ENCODE measurements at places on chromosomes 6 and 20.
A peak's percentile ranks its signal among the peaks of the same experiment; 100 is the strongest.

- DNase-seq: no peak
These were observed 62.9 kb upstream of the PIM1 start for GRCh38 chr6:37106982-37107491.

DNA sequence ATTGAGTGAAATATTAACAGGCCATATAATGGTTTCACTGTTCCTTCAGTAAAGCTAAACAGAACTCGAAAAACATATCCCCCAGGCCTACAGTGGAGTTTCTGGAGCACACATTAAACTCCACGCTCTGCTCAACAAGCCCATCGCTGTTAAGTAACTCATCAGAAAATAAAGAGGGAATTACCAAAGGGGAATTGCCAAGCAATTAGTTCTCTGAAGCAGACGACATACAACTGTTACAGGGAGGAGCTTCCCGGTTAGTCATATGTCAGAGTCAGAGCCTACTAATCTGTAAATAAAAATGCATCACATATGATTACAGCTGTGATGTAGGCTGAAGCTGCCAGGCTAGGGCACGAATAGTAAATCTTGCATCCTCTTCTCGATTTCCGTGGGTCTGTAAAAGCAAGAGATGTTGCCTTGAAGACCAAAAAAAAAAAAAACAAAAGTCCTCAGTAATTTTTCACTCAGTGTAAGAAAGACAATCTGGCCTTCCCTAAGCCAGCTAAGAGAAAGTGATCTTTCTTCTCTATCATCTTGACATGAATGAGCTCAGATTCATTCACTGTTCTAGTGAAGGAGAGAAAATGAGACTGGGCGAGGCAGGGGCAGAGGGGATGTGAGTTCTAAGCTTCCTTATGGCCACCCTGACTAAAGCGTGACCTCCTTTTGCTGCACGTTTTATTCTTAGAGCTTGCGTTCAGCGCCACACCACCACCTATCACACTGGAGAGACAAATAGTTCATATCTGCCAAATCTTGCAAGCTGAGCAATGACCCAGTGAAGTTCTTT, 13.8 kb downstream of the ATXN1 start:
- peak; percentile 46 for DNase-seq

DNA sequence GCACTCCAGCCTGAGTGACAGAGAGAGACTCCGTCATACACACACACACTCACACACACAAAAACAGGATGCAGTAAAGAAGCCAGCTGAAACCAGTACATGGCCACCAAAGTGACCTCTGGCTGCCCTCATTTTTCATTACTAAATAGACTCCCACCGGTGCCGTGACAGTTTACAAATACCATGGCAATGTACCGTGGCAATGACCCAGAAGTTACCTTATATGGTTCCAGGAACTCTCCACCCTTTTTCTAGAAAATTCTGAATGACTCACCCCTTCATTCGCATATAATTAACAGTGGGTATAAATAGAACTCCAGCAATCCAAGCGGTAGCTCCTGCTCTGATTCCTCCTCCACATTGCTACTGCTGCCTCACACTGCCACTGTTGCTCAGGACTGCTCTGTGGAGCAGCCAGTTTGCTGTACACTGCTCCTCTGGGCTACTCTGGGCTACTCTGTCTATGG, 57.7 kb downstream of the SNX5 start:
- DNase-seq: peak; percentile 81

DNA sequence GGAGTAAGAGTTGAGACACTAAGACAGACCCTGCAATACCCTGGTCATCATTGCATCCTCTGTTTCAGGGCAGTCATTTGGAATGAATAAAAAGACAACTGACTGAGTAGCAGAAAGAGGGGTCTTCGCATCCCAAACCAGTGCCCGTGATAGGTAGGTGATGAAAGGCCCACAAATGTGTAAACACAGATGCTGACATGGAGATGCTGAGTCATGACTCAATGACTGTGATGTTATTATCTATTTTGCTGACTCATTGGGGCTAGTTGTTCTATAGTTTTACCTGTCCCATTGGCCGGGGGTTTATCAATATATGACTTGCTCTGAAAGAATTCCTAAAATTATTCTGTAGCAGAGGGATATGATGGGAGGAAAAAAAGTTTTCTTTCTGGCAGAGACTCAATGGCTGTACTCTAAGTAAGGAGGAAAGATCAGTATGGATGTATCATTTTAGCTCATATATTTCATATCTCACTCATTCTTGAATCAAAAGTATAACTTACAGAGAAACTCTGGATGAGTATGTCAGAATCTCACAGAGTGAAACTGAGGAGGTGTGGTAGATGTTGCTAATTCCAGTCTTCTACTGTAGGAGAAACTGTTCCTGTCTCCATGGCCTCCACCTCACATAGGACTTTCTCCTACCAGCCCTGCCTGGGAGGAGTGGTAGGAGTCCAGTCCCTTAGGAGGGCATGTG, 119.9 kb upstream of the PREP start:
- no peak for DNase-seq

- no peak for DNase-seq
These were observed 56.3 kb downstream of the EZR start for GRCh38 chr6:158762787-158763433.

GRCh38 chr6:100461278-100461916, 3.3 kb downstream of the SIM1 start:
- DNase-seq: peak; percentile 83

- peak; percentile 96 for DNase-seq
These were observed at the start of gene RAD21L1 for GRCh38 chr20:1225783-1226654. TSS of gene RAD21L1 (plus strand) at chr20:1226044. CDS start at chr20:1228454, 2,410 bp downstream.

GRCh38 chr20:47576516-47577033, 74.9 kb downstream of the NCOA3 start:
- peak; percentile 78 for DNase-seq

- peak; percentile 82 for DNase-seq
These were observed 81.1 kb downstream of the RIMS1 start for GRCh38 chr6:71967436-71967835.

DNA sequence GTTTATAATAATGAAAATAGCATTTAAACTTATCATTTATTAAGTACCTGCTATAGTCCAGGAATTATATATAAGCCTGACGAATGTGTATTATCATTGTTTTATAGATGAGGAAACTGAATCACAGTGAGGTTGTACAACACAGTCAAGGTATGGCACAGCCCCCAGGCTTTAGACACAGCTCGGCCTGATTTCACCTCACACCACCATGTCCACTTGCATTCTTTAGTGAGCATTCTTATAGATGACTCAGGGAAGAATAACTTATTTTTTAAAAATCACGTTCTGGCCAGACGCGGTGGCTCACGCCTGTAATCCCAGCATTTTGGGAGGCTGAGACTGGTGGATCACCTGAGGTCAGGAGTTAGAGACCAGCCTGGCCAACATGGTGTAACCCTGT, 289.0 kb downstream of the SYNE1 start:
- DNase-seq: no peak

- DNase-seq: peak; percentile 36
These were observed 4.3 kb downstream of the SCUBE3 start for GRCh38 chr6:35218021-35218420.

DNA sequence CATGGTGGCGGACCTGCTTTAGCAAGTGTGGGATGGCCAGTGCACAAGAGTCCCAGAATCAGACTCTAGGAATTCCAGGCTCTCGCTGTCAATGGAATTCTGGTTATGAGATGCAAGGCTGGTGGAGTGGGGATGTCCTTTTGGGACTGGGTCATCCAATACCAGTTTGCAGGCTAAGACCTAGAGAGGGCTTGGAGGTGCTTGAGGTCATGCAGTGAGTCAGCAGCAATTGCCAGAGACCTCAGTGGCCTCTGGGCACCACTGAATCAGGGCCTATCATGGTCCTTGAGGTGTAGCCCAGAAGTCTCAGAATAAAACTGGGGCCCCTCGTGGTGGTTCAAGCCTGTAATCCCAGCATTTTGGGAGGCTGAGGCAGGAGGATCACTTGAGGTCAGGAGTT, 1.4 kb upstream of the SCRT2 start:
- DNase-seq: no peak

DNA sequence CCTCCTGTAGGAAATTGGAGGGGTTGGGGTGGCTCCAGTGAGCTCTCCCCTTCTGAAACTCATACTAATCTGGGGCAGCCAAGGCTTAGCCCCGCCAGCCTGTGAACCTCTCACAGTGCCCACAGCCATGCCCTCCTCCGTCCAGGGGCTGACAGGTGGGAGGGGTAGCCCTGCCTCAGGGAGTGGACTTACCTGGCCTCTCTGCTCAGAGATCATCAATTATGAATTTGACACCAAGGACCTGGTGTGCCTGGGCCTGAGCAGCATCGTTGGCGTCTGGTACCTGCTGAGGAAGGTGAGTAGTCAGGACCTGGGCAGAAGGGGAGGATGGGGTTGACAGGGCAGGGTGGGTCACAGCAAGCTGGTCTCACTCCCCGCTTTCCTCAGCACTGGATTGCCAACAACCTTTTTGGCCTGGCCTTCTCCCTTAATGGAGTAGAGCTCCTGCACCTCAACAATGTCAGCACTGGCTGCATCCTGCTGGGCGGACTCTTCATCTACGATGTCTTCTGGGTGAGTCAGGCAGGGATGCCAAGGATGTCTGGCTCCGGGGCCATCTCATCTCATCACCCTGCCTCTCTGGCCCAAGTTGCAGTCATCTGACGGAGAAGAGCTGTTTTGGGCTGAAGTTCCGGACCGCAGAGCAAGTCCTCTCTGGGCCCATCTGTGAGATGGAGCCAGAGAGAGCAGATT, 34.7 kb downstream of the HM13 start:
- DNase-seq: peak; percentile 62

GRCh38 chr6:156808287-156808686, 31.1 kb downstream of the ARID1B start:
- DNase-seq: peak; percentile 24

- no peak for DNase-seq
These were observed 41.8 kb downstream of the OLIG3 start for GRCh38 chr6:137452333-137452894.

DNA sequence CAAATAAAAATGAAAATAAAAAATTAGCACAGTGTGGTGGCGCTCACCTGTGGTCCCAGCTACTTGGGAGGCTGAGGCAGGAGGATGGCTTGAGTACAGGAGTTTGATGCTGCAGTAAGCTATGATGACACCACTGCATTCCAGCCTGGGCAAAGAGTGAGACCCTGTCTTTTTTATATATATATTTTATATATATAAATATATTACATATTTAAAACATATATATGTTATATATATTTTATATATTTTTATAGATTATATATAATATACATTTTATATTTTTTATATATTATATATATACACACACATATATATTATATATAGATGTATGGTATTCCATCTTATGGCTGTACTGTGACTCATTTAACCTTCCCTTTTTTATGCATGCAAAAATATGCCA, 87.6 kb upstream of the PMEPA1 start:
- DNase-seq: no peak

GRCh38 chr20:47043086-47043485, 148.4 kb downstream of the EYA2 start:
- DNase-seq: no peak

- DNase-seq: no peak
These were observed 1.6 kb downstream of the INSM1 start for GRCh38 chr20:20369250-20370093.

DNA sequence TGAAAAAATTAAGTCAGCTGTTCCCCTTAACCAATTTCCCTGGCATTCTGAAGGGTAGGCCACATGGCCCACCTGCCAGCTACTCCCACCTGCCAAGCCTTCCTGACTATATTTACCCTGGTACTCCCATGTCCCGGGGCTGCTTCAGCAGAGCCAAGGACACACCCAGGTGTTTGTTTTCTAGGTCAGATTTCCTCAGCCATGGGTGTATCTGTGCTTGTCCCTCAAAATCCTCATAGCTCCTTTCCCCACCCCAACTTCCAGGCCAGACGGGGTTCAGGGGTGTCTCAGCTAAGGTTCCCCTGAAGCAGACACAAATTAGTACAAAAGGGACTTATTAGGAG, 139.4 kb upstream of the CDYL start:
- DNase-seq: no peak

GRCh38 chr6:145841668-145842067, 27.1 kb upstream of the FBXO30 start:
- no peak for DNase-seq

DNA sequence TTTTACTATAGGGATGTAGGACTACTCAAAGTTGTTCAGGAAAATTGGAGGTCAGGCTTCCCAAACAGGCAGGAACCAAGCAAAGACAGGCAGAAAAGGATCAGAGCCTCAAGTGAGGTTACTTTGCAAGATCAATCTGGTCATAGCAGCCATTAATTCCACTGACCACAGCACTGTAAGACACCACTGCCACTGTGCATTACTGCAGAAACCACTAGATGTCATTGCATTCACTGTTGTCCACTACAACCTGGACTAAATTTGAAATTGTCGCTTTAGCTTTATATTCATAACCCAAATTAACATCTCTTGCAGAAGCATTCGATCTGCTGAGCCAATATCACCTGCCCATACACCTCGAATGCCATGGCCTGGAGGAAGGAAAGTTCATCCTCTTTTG, 126.9 kb upstream of the UFL1 start:
- DNase-seq: no peak

DNA sequence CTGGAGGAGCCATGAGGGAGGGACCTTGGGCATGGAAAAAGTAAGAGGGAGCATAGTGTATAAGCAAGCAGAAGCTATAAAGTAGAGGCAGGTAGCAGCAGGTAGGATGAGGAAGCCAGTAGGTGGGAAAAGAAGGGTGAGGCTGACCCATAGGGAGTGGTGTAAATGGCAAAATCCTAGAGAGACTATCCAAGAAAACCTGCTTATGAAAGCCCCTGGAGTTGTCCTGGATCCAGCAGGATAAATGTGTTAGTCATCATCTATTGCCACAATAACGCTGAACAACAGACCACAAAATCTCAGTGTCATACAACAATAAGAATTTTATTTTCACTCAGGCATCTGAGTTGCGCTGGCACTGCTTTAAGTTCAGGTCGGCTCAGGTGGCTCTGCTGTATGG, 30.2 kb downstream of the CHD6 start:
- DNase-seq: peak; percentile 86

- no peak for DNase-seq
These were observed 23.8 kb upstream of the SMOC2 start for GRCh38 chr6:168417191-168417590.

Measured in AG20443 (cell line).